IMR-90 (cell line): ENCODE measurements at places on chromosomes 1 and 21. TPM values are rescaled to one million over a fixed set of nuclear protein-coding genes. Genes with fewer than 3 reads are reported as not detected.

The CGN gene
- 0.34 and 0.36 TPM in 2 replicates for polyA plus RNA-seq

DNA sequence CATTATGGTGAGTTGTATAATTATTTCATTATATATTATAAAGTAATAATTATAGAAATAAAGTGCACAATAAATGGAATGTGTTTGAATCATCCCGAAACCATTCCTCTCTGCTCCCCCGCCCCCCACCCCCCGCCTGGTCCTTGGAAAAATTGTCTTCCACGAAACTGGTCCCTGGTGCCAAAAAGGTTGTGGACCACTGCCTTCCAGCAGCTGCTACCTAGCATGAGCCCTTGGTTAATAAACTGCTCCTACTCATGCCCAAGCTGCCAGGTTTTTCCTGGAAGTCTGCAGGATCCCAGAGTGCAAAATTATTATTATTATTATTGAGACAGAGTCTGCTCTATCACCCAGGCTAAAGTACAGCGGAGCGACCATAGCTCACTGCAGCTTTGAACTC is 6.8 kb upstream of the IFNGR2 start:
- no peak for DNase-seq

The ACTL8 gene
- polyA plus RNA-seq: 0.07 and 0.09 TPM in 2 replicates

DNA sequence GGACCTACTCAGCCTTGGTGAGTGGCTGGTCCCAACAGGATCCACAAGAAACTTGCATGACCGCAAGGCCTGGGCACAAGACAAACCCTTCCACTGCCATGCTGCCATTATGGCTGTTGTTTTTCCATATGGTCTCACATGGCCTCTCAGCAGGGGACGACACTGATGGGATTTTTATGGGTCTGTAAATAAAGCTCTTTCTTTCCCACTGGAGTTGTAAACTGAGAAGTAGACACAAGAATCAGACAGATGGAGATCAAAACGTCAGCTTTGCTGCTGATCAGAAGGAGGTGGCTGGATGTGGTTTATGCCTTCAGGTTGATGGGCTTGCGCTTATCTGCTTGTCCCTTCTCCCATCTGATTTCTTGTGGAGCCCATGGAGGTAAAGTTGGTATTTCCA is 138.1 kb upstream of the KCNJ6 start:
- no peak for DNase-seq

DNA sequence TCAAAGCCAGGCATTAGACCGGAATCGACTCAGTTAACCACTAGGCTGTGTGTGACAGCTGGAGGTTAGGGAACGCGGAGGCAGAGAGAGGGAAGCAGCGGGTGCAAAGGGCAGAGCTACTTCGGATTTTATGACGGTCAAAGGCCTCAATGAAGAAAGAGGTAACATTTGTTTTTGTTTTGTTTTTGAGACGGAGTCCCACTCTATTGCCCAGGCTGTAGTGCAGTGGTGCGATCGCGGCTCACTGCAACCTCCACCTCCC is 276.8 kb upstream of the GREM2 start:
- DNase-seq: no peak

The KCNJ10 gene
- not detected in 2 replicates for polyA plus RNA-seq

The GBP3 gene
- polyA plus RNA-seq: 20.5 and 21.9 TPM in 2 replicates

GRCh38 chr1:53601867-53602775 is 136.8 kb downstream of the GLIS1 start:
- no peak for DNase-seq

DNA sequence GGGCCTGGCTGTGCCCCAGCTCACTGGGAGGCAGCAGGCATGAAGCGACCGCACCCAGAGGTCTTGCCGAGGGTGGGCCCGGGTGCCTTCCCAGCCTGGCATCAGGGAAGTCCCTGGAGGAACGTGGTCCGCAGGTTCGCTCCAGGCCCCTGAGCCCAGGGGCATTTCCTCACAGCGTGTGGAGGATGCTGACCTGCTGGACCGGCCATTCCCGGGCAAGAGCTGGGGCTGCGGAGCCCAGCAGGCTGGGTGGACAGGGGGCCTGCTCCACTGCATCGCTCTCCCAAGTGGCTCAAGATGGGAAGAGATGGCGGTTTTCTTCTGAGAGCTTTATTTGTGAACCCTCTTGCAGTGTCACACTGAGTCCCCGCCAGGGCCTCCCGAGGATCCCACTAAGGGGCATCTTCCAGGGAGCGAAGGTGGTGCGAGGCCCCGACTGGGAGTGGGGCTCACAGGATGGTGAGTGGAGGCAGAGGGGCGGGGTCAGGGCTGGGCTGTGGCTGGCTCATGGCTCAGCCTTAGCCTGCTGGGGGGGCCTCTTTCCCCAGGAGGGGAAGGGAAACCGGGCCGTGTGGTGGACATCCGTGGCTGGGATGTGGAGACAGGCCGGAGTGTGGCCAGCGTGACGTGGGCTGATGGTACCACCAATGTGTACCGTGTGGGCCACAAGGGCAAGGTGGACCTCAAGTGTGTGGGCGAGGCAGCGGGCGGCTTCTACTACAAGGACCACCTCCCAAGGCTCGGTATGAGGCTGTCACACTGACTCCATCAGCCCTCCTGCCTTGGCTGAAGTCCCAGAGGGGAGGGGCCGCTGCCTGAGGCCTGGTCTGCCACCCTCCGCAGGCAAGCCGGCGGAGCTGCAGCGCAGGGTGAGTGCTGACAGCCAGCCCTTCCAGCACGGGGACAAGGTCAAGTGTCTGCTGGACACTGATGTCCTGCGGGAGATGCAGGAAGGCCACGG is 7.2 kb upstream of the MMP23B start:
- no peak for DNase-seq

The RGS18 gene
- polyA plus RNA-seq: 0.09 TPM in 1 of 2 replicates, not detected in the other

GRCh38 chr1:221699577-221699976 is 42.3 kb downstream of the DUSP10 start:
- peak; percentile 75 for DNase-seq

DNA sequence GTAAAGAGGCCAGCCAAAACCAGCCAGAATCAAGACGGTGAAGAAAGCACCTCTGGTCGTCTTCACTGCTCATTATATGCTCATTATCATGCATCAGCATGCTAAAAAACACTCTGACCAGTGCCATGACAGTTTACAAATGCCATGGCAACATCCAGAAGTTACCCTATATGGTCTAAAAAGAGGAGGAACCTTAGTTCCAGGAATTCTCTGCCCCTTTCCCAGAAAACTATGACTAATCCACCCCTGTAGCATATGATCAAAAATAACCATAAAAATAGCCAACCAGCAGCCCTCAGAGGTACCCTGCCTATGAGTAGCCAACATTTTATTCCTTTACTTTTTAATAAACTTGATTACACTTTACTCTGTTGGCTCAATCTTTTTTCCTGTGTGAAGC is 34.2 kb upstream of the PBX1 start:
- DNase-seq: peak; percentile 4

GRCh38 chr1:202762019-202762418 is 46.2 kb downstream of the KDM5B start:
- DNase-seq: no peak

DNA sequence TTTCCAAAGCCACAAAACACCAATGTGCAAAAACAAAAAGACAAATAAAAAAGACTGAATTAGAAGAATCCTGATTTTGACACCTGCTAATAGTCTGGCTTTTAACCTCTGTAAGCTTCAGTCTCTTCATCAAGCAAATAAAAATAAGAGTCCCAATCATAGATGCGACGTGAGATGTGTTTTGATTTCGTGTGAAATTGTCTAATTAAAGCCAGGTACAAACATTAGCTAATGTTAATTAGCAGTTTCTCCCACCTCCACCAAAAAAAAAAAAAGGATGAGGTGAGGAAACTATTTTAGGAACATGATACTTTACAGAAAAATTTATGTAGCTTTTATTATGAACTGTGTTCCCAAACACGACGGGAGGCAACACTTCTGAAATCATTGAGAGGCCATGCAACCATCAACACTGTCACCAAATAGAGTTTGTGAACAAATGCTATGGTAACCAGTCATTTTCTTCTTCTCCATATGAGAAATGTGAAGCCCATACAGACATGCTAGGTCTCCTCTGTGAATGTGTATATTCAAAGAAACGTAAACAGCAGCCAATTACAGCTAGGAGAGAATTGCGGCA is 6.7 kb upstream of the EVI5 start:
- no peak for DNase-seq

GRCh38 chr1:118275472-118276115 is 90.6 kb upstream of the SPAG17 start:
- DNase-seq: no peak

The SLAMF1 gene
- not detected in 2 replicates for polyA plus RNA-seq

GRCh38 chr1:116814926-116815723 is 60.9 kb downstream of the CD2 start:
- DNase-seq: no peak

The RBM34 gene
- polyA plus RNA-seq: 31.8 and 34.0 TPM in 2 replicates

DNA sequence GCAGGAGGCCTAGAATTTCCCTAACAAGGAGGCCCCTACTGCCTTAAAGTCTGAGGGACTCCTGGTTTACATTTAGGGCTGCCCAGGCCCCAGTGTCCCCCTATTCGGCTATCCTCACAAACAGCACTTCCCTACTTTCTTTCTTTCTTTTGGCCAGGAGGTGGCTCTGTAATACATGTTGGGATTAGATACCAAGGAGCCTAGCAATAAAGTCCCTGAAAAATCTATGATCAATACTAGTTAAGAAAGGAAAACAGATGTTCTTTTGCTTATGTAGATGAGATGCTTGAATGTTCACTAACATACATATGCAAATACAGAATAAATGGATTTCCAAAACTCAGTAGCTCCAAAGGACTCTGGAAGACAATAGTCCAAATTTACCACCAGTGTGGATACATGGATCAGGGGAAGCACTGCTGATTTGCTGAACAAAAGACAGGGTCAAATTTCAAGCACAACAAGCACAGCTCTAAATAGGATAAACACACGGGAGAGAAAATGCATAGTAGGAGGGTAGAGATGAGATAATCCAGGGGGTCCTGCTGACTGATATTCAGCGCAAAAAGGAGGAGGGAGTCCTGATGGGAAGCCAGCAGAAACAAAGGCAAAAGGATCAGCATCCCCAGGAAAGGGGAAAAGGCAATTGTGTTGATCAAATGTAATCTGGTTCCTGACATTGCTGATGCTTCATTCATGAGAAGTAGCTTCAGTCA is 240.0 kb downstream of the NUF2 start:
- no peak for DNase-seq

The SPRR5 gene
- polyA plus RNA-seq: not detected in 2 replicates

- peak; percentile 41 for DNase-seq
Measured at GRCh38 chr1:19204446-19205266, 5.4 kb downstream of the UBR4 start.

GRCh38 chr1:209844695-209845407 is 17.1 kb downstream of the UTP25 start:
- DNase-seq: no peak
